ENCODE measurements at places on chromosomes 1 and 21.

DNA sequence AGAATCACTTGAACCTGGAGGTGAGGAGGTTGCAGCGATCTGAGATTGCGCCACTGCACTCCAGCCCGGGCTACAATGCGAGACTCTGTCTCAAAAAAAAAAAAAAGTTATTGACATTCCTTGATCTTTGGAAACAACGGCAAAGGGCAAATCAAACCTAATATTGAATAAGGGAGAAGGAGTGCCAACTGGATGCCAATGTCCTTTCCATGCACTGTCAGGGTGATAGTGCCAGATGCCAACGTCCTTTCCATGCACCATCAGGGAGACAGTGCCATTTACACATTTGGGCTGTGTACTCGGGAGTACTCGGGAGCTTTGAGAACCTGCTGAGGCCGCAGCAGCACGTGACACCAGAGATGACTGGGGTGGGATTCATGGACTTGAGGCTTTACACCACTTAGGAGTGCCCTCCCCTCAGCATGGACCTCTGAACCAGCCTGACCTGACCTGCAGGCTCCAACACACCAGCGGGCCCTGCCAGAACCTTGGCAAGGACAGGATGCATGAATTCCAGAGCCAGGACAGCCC is 34.5 kb upstream of the SOD1 start:
- DNase-seq = no peak

DNA sequence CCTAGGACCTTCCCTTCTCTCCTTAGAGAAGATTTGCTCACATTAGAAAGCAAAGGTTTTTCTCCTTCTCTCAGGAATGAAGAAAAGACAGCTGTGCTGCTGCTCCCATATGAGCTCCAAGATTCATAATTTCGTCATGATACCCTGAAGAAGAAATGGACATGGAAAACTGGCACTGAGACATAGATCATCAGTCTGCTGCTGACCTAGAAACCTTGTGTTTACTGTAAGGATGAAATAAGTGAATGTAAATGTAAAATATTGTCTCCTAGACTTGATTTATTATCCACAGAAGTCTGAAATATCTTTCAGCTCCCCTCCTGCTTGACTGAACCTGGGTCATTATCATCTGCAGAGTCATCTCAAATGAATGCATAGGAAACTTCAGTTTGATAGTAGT is 77.9 kb downstream of the ZC3H11B start:
- no peak for DNase-seq

GRCh38 chr1:184637664-184638240 is 116.9 kb downstream of the EDEM3 start:
- no peak for DNase-seq

DNA sequence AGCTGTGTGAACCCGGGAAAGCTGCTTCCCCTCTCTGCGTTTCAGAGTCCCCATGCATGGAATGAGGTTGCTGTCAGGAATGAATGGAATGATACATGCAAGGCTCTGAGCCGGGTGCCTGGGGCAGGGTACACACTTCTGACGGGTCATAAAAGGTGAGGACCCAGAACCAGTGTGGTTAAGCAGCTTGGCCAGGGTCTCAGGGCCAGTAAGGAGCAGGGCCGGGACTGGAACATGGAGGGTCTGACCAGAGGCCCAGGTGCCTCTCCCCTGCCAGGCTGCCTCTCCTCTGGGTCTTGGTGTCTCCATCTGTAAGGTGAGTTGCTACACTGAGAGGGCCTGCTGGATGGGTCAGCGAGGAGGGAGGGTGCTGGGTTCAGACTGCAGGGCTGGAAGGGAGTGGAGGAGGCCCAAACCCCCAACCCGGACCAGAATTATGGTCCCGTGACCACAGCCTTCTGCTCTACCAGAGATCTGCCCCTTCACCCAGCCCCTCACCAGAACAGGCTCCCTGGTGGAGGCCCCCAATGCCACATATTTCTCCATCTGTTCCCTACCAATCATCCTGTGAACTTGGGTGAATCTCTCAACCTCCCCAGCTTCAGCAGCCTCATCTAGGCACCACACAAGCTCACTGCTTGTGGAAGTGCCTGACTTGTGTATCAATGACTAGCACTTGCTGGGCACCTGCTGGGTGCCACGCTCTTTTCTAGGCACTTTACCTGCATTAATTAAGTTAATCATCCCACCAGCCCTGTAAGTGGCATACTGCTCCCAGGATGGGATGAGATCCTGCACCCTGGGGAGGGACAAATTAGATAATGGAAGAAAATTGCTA is 16.2 kb upstream of the LRP8 start:
- no peak for DNase-seq

DNA sequence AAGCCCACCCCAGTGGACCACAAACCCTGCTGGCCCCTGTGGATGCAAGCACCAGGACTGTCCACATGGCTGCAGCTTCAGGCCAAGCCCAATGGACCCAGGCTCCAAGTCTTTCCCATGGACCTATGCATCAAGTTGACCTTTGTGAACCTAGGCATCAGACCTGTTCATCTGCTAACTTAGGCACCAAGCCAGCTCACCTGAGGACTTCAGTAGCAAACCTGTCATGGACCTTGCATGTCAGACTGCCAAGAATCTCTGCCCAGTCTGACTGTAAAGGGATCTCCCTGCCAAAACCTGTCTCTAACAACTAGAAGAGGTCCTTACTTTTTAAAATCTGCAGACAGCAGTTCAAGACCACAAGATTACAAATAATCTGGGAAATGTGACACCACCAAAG is 37.8 kb downstream of the FMO3 start:
- no peak for DNase-seq
